Stimulated activated CD4-positive, alpha-beta T cell treated with anti-CD3 and anti-CD28 coated beads, Interleukin-4, amount 100 ng/mL, for 1 hour (primary cell): ENCODE measurements at places on chromosomes 16 and 17.

- DNase-seq = peak; percentile 23
These were observed 1.3 kb downstream of the CAVIN1 start for GRCh38 chr17:42421507-42422338.

- no peak for DNase-seq
These were observed 73.3 kb upstream of the TBX2 start for GRCh38 chr17:61326330-61326729.

GRCh38 chr16:68995011-68995504 lies 110.4 kb upstream of the HAS3 start:
- no peak for DNase-seq

DNA sequence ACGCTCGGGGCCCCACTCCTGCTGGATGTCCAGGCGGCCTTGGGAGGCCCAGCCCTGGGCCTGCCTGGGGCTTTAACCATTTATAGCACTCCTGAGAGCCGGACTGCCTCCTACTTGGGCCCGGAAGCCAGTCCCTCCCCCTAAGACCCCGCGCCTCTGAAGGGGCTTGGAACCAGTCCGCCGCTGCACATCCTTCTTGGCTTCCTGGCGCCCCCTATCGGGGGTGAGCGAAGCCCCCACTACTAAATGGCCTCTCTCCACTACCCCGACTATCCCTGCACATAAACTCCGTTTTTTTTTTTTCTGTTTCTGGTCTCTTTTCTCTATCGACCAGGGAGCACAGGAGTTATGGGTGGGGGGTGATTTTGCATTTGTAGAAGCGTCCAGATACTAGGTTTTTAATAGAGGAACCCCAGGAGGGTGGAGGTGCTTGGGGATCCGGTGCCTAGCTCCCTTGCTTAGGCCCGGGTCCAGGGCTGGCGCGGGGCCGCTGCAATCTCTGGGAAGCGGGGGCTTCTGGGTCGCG lies 633 bp upstream of the NOL3 start:
- DNase-seq = no peak

DNA sequence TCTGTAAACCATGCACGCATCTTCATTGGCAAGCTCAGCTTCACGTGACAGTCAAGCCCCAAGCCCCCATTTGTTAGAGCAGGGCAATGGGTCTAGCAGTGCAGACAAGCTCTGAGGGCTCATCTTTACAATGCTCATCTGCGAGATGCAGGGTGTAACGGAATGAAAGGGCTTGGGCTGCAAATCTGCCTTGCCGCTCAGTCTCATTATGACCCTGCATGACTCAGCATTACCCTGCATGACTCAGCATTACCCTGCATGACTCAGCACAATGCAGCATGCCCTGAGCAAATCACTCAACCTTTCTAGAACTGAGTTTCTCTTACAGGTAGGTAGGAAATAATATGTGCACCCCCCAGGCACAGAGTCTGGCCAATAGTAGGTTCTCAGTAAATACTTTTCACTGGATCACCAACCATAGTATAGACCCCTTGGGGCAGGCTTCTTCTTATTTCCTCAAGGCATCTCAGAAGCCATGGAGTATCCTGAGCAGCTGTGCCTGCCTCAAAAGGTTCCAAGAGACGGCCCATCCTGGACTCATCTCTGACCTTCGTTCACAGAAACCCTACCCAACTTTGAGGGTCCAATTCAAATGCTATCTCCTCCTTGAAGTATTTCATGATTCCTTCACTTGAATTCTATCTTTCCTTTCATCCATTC lies 391.3 kb upstream of the CDH5 start:
- no peak for DNase-seq

- peak; percentile 83 for DNase-seq
These were observed at the start of gene CBX2 for GRCh38 chr17:79777894-79778503. Gene CBX2 (plus strand): TSS chr17:79778148. CDS start chr17:79778236, 88 bp downstream.

- no peak for DNase-seq
These were observed 51.5 kb upstream of the EMP2 start for GRCh38 chr16:10631886-10632285.

DNA sequence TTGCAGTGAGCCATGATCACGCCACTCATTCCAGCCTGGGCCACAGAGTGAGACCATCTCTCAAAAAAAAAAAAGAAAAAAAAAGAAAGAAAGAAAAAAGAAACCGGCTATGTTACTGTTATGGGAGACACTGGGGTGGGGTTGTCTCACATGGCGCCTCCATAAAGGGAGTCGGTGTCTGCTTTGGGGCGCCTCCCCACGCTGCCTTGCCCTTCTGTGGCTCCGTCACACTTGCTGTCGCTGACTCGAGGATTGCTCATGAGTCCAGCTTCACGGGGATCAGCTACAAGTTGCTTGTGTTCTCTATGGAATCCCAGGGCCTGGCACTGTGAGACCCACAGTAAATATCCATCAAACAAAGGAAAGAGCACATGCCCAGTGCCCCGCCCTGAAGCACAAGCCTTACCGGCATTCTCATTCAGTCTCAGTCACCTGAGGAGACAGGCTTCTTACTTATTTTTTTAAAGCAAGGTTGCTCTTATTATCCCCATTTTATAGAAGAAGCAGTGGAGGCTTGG lies 40.6 kb upstream of the ZNF423 start:
- DNase-seq = no peak

GRCh38 chr16:51129105-51129504 lies 22.0 kb downstream of the SALL1 start:
- no peak for DNase-seq

DNA sequence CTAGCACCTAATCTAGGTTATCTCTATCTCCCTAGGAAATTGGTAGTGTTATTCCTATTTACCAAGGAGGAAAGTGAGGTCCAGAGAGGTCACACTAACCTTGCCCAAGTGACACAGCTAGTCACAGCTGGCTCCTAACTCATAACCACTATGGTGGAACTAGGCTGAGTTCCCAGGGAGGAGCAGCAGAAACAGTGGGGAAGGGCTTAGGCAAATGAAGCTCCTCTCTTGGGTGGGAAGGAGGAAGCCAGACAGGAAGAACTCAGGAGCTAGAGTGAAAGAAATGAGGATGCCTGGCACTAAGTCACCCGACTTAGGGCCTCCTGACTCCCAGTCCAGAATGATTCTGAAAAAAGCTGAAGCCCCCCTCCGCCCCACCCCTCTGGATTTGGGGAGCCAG lies 34.5 kb downstream of the PSME3IP1 start:
- no peak for DNase-seq

DNA sequence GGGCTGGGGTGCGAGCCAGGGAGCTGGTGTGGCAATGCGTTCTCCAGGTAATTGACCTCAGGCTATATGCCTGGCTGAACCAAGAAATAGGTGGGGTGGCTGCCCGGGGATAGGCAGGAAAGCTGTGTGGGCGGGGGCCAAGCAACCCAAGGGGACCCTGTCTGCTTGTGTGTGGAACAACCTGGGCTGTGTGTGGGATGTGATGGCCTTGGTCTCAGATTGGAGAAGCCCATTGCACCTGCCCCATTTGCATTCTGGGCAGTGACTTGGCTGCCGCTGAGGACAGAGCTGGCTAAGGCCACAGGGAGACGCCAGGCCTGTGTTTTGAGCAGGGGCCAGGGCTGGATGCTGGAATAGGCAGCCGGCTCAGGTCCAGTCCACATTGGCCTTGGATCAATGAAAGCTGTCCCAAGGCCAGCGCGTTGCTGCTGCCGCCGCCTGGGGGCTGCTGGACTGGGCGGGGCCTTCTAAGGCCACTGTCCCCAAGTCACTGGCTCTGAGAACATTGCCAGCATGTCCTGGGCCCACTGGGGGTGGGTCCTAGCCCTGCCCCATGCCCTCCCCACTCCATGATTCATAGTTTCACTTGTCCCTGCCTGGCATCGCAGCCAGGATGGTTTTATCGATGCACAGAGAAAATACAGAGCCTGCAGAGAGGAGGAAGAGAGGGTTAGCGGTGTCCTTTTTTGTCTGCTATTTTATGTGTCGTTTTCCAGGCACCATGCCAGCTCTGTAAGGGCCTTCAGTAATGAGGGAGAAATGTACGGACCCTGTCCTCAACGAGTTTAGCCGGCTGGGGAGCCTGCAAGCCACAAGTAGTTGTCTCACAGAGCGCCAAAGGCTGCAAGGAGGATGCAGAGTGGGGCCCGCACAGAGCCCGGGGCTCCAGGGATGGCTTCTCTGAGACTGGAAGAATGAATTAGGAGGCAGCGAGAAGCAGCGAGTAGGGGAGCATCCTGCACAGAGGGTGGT lies 43.9 kb downstream of the NKD1 start:
- DNase-seq = no peak

DNA sequence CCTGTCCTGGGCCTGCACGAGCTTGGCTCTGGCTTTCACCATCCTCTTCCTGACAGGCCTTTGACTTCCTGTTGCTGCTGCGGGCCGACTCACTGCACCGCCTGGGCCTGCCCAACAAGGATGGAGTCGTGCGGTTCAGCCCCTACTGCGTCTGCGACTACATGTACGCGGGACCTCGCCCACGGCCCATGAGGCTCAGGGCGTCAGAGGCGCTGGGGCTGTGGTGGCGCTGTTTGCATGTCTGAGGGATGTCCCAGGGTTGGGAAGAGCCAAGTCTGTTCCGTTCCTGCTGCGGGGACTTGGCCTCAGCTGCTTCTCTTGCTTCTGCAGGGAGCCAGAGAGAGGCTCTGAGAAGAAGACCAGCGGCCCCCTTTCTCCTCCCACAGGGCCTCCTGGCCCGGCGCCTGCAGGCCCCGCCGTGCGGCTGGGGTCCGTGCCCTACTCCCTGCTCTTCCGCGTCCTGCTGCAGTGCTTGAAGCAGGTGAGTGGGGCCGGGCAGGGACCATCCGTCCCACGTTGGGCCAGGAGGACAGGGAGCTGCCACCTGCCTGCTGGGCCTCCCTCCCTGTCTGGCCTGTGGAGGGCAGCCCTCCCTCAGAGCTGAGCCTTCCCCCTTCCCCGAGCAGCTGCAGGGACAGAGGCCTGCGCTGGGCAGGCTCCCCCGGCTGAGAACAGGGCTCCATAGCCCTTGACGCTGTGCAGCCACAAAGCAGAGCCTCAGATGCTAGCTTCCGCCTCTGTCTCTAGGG lies 23.8 kb downstream of the TSC2 start:
- no peak for DNase-seq

- no peak for DNase-seq
These were observed 1.8 kb upstream of the NUBP1 start for GRCh38 chr16:10741844-10742243.

GRCh38 chr17:36576793-36577192 lies 14.9 kb upstream of the DHRS11 start:
- no peak for DNase-seq

DNA sequence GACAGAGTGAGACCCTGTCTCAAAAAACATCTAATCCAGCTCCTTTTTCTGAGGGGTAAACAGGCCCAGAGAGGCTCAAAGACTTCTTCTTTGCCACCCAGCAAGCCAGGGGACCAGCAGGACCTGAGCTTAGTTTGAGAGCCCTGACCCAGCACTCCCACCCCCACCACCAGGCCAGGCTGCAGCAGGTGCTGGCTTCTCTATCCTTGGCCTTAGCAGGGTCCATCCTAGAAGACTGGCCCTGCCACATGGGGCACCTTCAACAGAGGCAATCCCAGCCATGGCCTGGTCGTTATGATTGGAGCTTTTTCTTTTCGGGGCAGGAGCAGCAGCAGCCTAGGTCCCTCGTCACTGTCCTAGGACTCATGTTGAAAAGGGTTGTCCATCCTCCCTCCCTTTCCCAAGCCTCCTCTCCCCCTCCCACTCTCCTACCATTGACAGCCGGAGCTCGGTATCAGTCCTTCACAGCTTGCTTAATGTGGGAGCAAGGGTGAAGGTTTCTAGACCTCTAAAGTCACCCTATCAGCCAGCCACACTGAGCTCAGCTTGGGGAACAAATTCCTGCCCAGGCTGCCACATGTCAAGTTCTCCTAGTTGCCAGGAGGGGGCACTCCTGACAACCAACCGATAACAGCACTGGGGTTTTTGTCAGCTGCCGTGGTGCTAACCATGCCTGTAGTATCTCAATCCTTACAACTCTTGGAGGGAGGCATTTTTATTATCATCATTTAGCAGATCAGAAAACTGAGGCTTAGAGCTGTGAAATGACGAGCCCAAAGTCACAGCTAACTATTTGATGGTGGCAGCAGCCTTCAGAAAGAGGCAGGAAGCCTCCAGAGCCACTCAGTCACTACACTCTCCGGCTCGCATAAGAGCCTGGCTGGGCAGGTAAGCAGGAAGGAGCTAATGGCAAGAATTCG lies 11.2 kb downstream of the MRPL27 start:
- DNase-seq = peak; percentile 51

DNA sequence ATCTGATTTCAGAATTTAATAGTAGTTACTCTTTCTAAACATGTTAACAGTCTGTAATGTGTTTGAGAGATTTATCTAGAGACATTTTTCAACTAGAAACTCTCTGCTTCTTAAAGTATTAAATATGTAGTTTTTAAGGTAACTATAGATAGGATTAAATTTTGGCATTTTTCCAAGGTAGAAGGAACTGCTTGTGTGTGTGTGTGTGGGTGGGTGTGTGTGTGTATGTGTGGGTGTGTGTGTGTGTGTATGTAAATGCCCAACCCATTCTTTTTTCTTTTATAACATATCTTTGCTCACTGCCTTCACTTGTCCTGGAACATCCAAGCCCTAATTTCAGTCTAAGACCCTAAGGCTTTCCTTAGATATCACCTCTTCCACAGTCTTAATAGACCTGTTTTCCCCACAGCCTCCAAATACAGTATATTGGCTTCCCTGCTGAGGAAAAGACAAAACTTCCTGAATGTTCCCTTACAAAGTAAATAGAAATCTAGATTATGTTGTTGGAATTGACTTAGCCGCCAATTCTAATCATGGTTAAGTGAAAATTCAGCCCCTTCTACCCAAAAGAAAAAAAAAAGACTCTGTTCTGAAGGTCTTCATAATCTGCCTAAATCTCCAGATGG lies 33.5 kb downstream of the NUP93 start:
- no peak for DNase-seq

DNA sequence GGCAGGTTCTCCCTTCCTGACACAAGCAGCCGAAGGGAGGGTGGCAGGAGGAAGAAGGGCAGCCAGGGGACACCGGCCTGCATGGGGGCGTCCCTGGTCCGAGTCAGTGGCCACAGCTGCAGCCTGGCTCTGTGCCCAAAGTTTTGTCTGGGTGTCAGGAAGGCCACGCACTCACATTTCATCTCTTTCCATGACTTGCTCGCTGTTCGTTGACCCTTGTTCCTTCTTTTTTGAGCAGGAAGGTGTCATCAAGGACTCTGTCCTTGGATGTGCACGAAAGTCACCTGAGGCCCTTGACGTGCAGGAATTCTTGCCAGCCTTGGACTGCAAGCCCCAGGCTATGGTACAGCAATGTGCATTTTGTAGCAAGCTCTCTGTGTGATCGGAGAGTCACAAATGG lies 93.3 kb downstream of the TNFRSF13B start:
- no peak for DNase-seq

DNA sequence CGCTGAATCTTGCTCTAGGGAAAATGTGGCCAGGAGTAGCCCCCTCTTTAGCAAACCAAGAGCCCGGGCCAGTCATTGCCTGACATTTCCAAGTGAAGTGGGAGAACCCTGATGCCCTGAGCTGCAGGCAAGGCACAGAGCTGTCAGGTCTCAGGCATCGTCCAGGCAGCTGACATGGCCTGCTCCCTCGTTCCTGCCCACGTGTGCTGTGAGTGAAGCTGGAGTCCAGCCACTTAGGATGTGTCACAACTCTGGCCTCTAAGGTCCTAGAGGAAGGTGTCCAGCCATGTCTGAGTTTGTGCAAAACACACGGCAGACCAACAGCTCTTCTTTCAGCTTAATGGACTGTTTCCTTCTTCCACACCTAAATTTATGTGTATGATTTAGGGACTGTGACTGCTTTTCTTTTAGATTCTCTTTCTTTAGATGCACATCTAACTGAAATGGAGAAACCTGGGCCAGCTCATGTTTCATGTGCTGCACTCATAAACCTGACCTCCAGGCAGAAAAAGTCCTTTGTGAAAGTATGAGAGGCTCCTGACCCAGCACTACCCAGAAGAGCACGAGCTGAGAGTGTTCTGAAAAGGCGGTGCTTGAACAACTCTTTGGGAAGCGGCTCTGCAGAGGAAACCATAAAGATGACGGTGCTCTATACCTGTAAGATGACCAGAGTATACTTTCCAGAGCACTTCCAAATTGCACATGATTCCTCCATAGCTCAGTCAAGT lies 14.8 kb upstream of the LIMD2 start:
- DNase-seq = no peak
